ENCODE measurements at places on chromosomes 4 and X.

GRCh38 chrX:71998836-71999509 is 88.3 kb downstream of the NHSL2 start:
- no peak for DNase-seq

GRCh38 chr4:163087805-163088204 is 78.9 kb downstream of the NAF1 start:
- no peak for DNase-seq

DNA sequence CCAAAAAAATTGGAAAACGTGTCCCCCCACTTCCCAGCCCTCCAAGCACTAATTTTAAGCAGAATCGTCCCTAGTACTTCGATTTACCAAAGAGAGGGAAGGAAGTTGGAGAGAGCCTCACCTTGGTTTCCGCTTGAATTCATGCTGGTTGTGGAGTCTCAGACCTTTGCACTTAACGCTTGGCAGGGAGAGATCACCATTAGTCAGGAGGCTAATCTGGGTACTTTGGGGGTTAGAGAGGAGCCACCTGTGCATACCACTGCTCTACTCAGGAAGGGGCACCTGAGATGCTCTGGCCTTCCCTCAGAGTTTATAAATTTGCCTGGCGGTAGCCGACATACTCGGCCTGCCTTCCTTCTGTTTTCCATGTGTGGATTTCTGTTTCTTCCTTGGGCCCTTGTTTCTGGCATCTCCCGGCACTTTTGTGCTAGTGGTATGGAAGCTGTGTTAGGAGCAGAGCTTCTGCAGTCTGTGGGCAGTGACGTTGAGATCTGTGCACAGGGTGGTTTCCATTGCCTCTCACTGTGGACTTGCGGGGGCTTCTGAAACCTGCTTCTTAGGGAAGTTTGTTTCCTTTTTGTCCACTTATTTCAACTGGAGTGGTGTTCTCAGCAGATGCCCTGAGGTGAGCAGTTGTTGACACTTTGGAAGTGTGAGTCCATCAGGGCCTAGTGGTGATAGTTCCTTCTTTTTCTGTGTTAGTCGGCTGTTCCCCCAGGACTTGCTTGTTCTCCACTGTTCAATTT is 104.2 kb downstream of the TMEM131L start:
- no peak for DNase-seq

- no peak for DNase-seq
These were observed 27.1 kb downstream of the DDX60L start for GRCh38 chr4:168453146-168453545.

- no peak for DNase-seq
These were observed 32.0 kb downstream of the CTBP1 start for GRCh38 chr4:1216869-1217294.

DNA sequence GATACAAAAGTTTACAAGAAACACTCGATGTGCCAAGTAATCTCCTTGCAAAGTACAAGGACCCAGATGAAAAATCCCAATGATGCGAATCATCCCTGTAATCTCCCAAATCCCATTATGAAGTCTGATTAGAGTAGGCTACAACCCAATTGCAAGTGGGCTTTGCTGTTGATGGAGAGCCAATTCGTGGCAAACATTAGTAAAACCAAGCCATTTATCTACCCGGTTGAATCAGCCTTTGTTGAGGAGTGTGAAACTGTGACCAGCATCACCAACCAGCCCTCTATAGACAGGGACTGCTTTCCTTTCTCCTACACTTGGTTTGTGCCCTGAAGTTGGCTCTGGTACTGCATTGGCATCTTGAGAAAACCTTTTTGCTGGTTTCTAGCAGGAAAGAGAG is 1.2 kb upstream of the PRPS2 start:
- DNase-seq = no peak

GRCh38 chr4:142379277-142380051 is 466.6 kb downstream of the INPP4B start:
- peak; percentile 76 for DNase-seq

DNA sequence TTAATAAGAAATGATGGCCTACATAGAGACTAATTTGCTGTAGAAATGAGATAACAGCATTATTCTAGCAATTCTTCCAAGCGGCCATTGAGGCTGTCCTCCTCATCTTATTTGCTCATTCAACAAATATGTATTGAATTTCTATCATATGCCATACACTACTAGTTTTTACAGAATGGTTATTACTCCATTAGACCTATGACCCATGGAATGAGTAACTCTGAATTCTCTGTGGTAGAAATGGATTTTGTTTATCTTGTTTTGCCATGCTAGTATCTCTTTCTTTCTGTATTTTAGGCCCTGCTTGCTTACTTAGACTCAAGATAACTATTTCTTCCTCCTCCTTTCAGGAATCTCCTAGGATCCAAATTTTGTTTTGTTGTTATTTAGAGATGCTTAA is 103.5 kb downstream of the RPA4 start:
- DNase-seq = peak; percentile 13

DNA sequence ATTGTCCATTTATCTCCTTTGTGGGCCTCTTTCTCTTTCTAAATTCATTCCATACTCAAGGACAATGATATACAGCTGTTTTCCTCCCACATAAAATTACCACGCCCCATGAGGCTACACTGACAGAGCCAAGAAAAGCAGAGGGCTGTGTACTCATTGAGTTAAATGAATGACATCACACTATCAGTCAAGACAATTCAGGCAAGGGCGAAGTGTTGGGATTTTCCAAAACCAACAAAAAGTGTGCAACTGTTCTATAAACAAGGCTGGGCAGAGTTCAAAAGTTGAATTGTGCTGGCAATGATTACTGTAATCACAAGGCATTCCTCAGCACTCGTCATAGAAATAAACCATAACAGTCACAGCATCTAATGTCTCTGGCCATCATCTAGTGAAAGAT is 799.6 kb upstream of the DIAPH2 start:
- no peak for DNase-seq

GRCh38 chr4:109432696-109433095 is 919 bp upstream of the SEC24B start:
- peak; percentile 52 for DNase-seq

GRCh38 chr4:35463251-35463952 is 780.9 kb downstream of the ARAP2 start:
- DNase-seq = no peak

GRCh38 chrX:39168609-39169008 is 367.4 kb downstream of the MID1IP1 start:
- DNase-seq = no peak

DNA sequence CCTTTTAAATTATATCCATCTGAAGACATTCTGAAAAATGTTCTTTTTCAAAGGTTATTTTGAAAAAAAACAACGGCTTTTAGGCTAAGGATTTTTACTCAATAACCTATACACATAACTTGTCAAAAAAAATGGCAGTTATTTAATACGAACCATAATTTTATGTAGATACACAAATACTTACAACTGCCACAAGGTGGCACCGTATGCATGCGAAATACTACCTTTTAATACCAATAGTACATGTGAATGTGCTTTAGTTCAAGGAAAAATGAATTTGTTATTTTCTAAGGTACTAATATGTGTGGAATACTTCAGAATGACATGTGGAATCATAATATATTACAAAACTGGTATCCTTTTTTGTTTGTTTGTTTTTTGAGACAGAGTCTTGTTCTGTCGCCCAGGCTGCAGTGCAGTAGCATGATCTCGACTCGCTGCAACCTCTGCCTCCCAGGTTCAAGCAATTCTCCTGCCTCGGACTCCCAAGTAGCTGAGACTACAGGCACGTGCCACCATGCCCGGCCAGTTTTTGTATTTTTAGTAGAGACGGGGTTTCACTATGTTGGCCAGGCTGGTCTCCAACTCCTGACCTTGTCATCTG is 4.6 kb upstream of the MAD2L1 start:
- DNase-seq = no peak

- DNase-seq = no peak
These were observed 1300.5 kb downstream of the ARAP2 start for GRCh38 chr4:34943741-34944386.

- no peak for DNase-seq
These were observed 16.9 kb downstream of the FNIP2 start for GRCh38 chr4:158785718-158786117.

DNA sequence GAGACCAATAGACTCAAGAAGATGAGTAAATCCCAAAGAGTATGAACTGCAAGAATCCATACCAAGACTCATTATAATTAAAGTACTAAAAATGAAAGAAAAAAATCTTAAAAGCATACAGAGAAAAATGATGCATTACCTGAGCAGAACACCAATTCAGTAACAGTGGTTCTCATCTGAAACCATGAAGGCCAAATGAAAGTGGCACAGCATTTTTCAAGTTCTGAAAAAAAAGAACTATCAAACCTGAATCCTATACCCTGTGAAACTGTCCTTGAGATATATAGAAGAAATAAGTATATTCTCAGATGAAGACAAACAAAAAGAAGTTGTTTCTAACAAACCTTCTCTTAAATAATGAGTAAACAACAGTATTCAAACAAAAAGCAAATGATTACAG is 39.6 kb upstream of the TMPRSS11A start:
- DNase-seq = no peak
